ENCODE measurements at places on chromosomes 5 and 9.
A peak's percentile ranks its signal among the peaks of the same experiment; 100 is the strongest.

GRCh38 chr5:174572591-174572990, 151.8 kb upstream of the MSX2 start:
- no peak for DNase-seq

DNA sequence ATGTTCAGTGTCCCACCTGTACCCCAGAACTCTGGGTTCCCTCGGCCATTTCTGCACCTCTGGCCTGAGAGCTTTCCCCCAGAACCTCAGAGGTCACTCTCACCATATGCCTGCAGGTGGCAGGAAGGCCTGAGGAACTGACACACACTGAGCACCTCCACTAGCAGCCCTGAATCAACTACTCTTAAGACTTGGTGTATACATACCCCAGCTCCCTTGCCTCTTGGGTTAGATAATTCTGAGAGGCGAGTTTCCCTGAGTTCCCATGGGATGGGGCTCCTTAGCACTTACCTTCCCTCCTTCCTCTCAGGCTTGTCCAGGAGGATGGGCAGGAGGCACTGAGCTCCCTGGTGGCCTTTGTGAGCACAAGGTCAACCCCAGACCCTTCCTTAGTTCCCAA, 86.1 kb downstream of the HSD17B3 start:
- DNase-seq: no peak

DNA sequence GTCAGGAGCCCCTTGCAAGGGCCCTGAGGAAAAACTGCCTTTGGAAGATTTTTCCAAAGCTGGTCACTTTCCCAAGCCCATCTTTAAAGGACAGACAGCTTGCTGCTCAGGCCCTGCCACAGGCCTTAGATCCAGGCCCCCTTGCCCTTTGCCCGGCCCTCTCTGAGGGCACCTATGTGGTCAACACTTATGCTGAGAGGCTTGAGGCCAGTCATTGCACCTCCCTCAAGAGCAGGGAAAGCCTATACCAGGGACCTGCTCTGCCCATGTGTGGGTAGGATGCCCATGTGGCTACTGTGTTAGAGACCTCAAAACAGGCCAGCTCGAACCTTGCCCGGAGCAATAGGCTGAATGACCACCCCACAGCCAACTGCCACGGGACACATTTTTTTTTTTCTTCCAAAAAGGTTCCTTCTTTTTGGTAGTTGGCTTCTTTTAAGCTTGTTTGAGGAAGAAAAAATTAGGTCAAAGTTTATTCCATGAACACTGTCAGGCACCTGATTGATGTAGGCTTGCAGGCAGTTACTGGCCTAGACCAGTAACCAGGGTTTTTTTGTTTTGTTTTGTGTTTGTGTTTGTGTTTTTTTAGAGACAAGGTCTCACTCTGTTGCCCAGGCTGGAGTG, 3.8 kb downstream of the TCF7 start:
- no peak for DNase-seq

- no peak for DNase-seq
Measured at GRCh38 chr9:121566481-121567465, 67.1 kb upstream of the GGTA1 start.

GRCh38 chr5:134465816-134466240, 54.1 kb upstream of the CDKN2AIPNL start:
- peak; percentile 68 for DNase-seq

- DNase-seq: no peak
Measured at GRCh38 chr5:106254784-106255183, 1416.0 kb downstream of the EFNA5 start.
